ENCODE measurements at places on chromosomes 3 and 15. TPM values are rescaled to one million over a fixed set of nuclear protein-coding genes. Genes with fewer than 3 reads are reported as not detected.

SYNM gene
- 103 TPM for total RNA-seq

IGDCC3 gene
- total RNA-seq: not detected

DLL4 gene
- 9.7 TPM for total RNA-seq

MST1R gene
- 13.1 TPM for total RNA-seq

EXD1 gene
- total RNA-seq: not detected

ZNF106 gene
- total RNA-seq: 76.9 TPM

NRG4 gene
- total RNA-seq: not detected

MASP1 gene
- total RNA-seq: 6.0 TPM

IL17RD gene
- 17.0 TPM for total RNA-seq

SLC28A1 gene
- 4.1 TPM for total RNA-seq

CFAP20DC gene
- 0.39 TPM for total RNA-seq

CCK gene
- total RNA-seq: not detected

MINAR1 gene
- total RNA-seq: 1.4 TPM

LOXL1 gene
- 108 TPM for total RNA-seq

ATP13A4 gene
- 0.10 TPM for total RNA-seq

ZIC1 gene
- 0.99 TPM for total RNA-seq

LCTL gene
- total RNA-seq: not detected

UROC1 gene
- total RNA-seq: not detected
